ENCODE measurements at places on chromosomes 5 and 9. TPM values are rescaled to one million over a fixed set of nuclear protein-coding genes. Genes with fewer than 3 reads are reported as not detected.

AMBP gene
- total RNA-seq: not detected

NUTM2G gene
- total RNA-seq: not detected

GRCh38 chr9:113997610-113998009 lies 80.5 kb downstream of the AMBP start:
- H3K27ac ChIP-seq: no peak overlapping the region
- H3K4me3 ChIP-seq: no peak overlapping the region
- no peak for DNase-seq
- no peaks in the 10 kb centered on the region for H3K27me3 ChIP-seq
- H3K4me1 ChIP-seq: peaks cover 20% of the 10 kb centered on the region

- H3K4me3 ChIP-seq: peak overlapping the region; percentile 94
- no peaks in the 10 kb centered on the region for H3K27me3 ChIP-seq
- no peaks in the 10 kb centered on the region for H3K36me3 ChIP-seq
- DNase-seq: no peak
- H3K27ac ChIP-seq: peak overlapping the region; percentile 100
- peaks cover 12% of the 10 kb centered on the region for H3K4me1 ChIP-seq
Observed at GRCh38 chr5:139438707-139439012, 665 bp downstream of the DNAJC18 start.

DNA sequence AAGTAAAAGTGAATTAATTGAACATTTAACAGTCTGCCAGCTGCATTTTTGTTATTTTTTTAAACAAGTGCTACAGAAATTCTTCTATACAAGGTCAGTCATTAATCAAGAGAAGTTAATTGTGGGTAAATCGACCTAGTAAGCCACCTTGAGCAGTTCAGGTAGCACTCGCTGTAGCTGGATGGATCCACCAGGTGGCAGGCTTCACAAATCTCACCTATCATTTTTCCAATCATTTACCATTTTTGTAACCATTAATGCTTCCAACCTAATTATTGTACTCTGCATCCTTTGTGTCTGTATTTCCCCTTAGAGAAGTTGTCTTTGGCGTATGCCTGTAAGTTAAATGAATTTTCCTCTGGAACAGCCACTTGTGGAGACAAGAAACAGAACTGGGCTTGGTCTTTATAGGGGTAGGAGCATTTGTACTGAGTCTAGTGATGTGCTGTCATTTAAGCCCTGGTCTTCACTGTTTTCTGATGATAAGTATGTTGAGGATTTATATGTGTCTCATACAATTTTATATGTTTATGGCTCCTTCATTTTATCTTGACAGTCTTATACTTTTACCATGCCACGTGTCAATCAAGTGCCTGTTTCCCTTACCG lies 39.5 kb downstream of the CD180 start:
- no peaks in the 10 kb centered on the region for H3K27me3 ChIP-seq
- H3K4me3 ChIP-seq: no peak overlapping the region
- DNase-seq: no peak
- no peak overlapping the region for H3K27ac ChIP-seq

Data from psoas muscle (tissue), 8 donors.